ENCODE measurements at places on chromosomes 2 and 18.

DNA sequence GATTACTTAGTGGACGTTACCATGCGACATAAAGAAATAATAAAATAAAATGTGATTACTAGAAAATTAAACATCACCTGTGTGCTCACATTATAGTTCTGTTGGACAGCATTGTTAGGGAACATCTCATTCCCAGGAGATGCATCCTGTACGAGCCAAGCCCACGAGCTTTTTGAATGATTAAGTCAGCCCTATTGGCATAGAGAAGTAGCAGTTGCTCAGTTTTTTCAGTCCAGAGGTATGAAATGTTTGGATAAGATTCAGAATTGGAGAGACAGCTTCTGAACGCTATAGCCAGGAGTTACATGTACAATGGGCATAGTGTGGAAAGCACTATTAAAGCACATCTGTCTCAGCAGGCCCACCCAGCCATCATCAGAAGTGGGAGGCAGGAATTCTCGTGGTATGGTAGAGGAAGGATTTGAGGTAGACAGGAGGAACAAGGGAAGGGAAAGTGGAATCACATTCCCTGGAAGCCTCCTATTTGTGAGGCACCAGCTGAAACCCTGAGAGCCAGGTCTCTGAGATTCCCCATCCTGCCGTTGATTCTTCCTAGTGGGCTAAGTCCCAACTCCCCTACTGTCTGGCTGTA lies 8.6 kb downstream of the SPATS2L start:
- DNase-seq, result no peak

DNA sequence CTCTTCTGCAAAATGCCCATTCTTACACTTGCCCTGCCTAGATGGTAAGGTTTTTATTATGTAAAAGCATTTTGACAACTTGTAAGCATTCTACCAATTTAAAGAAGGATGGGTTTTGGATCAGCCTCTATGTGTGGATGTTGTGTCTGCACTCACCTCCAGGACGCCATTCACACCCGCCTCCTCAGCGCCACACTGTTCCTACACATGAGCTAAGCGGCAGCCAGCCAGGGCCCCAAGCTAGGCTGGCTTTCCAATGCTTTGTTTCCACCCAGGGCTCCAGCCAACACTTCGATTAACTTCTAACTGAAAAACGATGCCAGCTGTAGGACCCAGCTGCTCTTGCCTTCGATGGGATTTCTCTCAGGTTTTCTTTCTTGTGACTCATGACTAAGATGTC lies 73.3 kb upstream of the FZD7 start:
- no peak for DNase-seq

DNA sequence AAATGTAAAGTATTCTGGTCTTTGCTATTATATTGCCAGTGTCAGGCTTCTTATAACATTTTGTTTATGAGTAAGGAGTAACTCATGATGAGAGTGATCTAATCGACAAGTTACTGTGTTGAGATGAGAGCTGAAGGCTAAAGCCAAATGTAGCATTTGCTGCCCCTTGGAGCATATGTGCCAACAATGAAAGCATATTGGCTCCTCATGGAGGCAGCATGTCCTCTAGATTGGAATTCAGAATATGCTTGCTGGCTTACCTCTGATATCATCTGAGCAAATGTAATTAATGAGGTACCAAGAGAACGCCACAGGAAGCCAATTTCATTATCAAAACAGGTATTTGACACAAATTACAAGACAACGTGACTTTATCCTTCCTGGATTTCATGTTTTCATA lies 781.1 kb upstream of the FSHR start:
- DNase-seq, result no peak

DNA sequence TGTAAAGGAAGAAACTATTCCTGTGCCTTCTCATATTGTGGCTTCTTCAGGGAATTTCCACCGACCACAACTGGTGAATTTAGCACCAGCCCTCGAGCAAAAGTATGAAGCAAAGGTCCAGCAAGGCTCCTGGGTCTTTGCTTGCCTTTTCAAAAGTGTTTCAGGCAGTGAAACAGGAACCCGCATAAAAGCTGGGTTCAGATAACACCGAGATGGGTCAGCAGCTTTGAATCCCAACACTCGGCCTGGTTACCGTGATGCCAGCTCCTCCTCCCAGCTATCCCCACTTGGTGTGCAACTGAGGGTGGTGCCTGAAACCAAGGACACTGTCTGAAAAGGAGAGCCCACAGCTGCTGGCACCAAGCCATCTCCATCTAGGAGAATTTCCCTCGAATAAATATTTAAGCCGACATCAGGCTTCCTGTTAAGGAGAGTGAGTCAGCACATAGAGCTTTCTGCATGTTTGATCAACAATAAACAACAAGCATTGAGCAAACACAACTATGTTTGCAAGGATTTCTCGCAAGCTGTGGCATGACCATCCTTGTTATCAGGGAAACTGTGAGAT lies 69.5 kb downstream of the ANTXR1 start:
- peak; percentile 58 for DNase-seq

DNA sequence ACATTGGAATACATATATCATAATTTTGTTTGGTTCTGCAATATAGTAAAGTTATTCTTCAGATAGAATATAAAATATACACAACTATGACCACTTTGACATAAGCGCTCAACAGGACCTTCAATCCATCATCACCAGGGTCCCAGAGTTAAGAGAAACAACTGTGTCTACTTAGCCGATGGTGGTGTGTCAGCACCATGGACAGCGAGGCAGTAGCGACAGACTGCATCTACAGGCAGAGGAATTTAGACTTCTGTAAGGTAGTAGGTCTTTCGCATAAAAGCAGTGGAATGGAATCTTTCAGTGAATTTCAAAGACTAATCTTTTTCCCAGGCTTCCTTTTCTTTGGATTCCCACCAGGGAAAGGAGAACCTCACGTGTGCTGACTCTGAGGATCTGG lies 20.5 kb upstream of the LRPPRC start:
- peak; percentile 7 for DNase-seq

GRCh38 chr2:138356178-138356577 lies 145.4 kb upstream of the SPOPL start:
- DNase-seq, result no peak

DNA sequence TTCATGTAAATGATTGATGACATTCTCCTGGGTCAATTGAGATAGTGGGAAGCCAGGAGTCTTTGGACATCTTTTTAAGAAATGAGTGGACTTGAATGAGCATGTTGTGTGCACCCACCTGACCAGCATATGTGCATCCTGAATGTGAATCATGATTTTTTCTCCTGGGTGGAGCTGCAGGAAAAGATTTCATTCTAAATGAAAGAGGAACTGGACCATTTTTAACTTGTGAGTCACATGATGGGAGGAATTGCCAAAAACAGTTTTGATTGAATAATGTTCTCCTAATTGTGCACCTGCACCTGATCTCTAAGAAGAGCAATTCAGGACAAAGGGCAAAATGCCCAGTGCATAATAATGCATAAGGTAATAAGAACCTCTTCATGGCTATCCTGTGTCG lies 32.3 kb downstream of the COPS8 start:
- no peak for DNase-seq

GRCh38 chr2:136116813-136117390 lies 1.0 kb downstream of the CXCR4 start:
- DNase-seq, result no peak

- DNase-seq, result no peak
These were observed 179.2 kb downstream of the ACKR3 start for GRCh38 chr2:236748801-236749200.

DNA sequence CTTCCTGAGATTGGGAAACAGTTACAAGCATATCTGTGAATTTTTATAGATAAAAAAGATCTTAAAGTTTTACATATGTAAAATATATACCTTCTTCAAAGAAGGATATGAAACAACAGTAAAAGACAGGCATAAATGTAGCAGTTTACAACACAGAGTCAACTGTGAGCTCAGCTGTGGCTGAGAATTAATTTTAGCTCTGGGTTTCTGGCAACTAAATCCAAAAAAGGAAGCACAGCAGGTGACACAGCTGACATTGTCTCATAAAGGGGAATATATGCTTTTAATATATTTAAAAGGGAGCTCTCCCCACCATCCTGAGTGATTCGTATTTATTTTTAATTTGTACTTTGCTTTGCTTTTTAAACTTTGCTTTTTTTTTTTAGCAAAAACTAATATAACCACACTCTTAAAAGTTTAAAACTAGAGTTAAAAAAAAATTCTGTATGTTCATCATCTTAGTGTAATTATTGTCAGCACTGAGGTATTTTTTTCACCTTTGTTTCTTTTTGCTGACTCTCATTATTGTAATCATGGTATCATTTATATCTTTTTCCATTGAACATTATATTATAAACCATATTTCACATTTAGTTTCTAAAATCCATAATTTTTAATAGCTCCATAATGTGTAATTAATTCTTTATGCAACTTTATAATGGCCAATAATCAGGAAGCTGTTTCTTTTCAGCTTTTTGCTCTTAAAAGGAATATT lies 6.7 kb downstream of the TUBB6 start:
- DNase-seq, result no peak

DNA sequence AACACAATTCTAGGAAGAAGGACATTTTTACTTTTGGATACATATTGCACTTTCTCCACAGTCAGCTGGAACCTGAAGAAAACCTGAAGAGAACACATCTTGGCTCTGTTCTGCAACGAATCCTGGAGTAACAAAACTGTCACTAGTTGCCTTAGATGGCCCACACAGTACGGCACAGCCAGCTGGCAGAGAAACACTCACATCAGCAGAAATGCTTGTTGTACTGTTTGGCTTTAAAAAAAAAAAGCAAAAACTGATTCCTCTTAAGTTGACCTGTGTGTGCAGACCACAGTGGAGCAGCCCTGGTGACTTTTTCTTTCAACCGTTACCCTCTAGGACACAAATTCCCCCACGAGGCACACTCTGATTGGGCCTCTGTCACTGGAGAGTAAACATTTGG lies 152.3 kb upstream of the TWIST2 start:
- DNase-seq, result peak; percentile 62

GRCh38 chr2:68103030-68103708 lies 40.4 kb upstream of the C1D start:
- DNase-seq, result no peak

GRCh38 chr2:166516712-166517303 lies 22.8 kb upstream of the SCN7A start:
- no peak for DNase-seq

DNA sequence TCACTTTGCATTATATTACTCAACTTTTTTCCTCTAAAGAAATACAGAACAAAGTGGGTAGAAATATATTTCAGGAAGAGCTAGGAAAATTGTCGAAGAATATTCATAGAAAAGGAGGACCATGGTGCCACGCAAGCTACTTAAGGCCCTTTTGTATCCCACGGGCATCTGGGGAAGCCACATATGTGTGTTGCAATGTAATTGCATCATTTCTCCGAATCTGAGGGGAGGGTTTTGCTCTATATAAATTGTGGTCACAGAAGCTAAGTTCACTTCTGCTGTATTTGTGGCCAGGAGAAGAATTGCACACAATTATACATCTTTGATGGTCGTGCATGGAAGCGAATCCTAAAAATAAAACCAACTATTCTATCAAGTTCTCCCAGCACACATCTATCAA lies 360.3 kb downstream of the IRS1 start:
- no peak for DNase-seq

DNA sequence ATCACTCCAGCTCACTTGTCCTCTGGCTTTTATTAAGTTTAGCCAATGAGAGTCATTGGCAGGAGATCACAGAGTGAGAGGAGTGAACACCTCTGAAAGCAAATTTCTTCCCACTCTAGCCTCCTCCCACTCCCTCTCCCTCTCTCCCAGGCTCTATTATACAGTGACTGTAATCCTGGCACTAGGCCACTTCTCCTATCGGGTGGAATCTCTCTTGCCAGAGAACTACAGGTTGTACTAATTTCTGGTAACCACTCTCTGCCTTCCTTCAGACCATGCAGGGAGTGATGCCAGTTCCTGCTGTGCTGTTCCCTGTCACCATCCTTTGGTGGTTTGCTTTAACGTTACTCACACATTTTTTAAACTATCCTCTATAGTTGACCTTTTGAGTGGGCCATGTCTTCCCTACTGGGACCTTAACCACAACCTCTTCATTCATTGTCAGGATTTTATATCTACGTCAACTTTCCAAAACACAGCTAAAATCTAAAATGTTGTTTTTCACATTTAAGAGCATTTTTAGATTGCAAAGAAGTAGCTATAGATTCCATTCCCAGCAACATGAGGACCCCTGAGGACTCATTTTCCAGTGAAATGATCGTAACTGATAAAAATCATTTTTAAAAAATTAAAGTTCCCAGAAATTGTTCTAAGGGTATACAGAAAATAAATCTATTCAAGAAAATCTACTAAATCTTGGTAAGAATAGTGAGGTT lies 217.1 kb downstream of the MREG start:
- no peak for DNase-seq

DNA sequence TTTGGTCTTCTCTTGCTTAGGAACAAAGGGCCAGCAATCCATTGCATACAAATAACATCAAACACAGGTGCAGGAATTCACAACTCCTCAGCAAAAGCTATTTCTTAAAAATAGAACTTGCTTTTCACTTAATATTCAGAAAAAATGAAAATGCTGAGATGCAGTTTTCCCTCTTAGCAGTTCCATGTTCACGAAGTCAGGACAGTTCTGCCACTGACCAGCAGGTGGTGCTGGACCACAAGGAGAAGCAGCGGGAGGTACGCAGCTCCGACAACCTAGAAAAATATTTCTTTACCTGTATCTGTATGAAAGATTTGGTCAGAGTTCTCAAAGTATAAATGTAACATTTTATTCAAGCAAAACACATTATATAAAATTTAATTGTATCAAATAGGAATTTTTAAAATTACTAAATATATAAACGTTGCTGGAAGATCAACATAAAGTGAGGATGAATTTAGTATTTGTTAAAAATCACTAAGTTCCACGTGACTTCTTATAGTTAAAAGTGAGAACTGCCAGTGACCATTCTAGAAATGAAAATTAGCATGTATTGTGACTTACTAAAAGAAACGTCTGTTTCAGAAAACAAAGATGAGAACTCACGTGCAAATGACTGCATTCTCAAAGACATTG lies 48.8 kb downstream of the ADNP2 start:
- no peak for DNase-seq

DNA sequence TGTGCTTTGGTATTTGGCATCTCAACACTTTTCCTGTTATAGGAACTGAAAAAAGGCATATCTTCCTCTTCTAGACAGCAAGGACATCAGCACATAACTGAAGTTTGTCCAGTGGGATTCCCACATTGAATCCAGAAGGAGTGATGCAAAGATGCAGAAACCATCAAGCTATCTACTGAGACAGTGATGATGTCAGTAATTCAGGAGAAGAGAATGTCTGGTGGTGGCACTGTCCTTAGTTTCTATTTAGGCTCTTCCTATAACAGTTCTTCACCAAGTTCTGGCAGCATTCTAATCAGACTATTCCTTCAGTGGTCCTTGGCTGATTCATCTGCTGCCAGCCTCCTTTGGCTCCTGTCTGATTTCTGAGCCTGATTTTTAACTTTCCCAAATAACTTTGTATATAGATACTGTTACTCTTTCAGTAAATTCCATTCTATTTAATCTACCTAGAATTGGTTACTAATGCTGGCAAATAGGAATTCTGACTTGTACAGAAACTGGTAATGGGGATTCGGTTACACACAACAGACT lies 56.6 kb upstream of the AGPS start:
- no peak for DNase-seq

GRCh38 chr2:107001062-107001461 lies 115.1 kb upstream of the ST6GAL2 start:
- DNase-seq, result no peak

Data from LNCaP clone FGC (cell line).